ENCODE measurements at places on chromosomes 12 and 14.

DNA sequence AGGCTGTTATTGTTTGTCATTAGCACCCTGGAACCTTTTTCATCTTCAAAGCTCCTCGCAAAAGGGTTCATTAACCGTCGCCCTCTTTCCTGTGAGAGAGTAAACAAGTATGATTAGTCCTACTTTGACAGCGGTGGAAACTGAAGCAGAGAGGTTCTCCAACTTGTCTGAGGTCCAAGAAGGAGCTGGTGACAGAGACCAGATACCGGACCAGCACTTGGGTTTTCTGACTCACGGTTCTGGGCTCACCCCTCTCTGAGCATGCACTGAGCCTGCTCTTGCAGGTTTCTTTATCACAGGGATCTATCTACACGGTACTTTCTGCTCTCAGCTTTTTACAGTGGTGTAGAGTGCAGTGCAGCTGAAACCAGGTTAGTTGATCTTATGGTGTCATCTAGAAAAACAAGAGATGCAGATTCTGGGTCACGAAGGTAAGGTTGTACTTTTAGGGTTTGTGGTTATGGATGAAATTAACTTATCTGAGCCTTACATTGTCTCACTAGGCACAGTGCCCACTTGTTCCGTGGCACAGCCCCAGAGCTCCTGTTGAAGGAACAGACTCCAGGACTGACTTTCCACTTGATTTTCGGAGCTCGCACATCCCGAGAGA is 62.1 kb downstream of the PPP2R5C start:
- DNase-seq, result peak; percentile 81

- no peak for DNase-seq
Observed at GRCh38 chr14:90924621-90925340, 108.6 kb upstream of the TTC7B start.

GRCh38 chr12:106602076-106602475 is 19.3 kb downstream of the RFX4 start:
- DNase-seq, result no peak

GRCh38 chr14:36281309-36281708 is 39.1 kb downstream of the MBIP start:
- no peak for DNase-seq

All from activated CD4-positive, alpha-beta T cell treated with anti-CD3 and anti-CD28 coated beads, Interleukin-2, amount 50 U/mL, for 24 hours (primary cell).